ENCODE measurements at places on chromosomes 2 and 18. TPM values are rescaled to one million over a fixed set of nuclear protein-coding genes. Genes with fewer than 3 reads are reported as not detected.

SLC4A5 gene
- 0.80 TPM for total RNA-seq

RASGRP3 gene
- total RNA-seq = 42.4 TPM

OSR1 gene
- total RNA-seq = 0.07 TPM

MAL gene
- total RNA-seq = not detected

SERPINB7 gene
- not detected for total RNA-seq

UGT1A5 gene
- not detected for total RNA-seq

ACKR3 gene
- total RNA-seq = 14.8 TPM

SLC19A3 gene
- total RNA-seq = 0.86 TPM

PPP1R1C gene
- total RNA-seq = 0.53 TPM

TPO gene
- total RNA-seq = not detected

GPATCH11 gene
- total RNA-seq = 15.1 TPM

XDH gene
- total RNA-seq = under 0.01 TPM

SP140L gene
- total RNA-seq = 25.9 TPM

ERICH2 gene
- total RNA-seq = not detected

FOXD4L1 gene
- not detected for total RNA-seq

PSMA8 gene
- not detected for total RNA-seq

RUFY4 gene
- not detected for total RNA-seq

OR6B2 gene
- total RNA-seq = not detected

NR4A2 gene
- total RNA-seq = 0.13 TPM

FRZB gene
- not detected for total RNA-seq

TXNDC2 gene
- 0.07 TPM for total RNA-seq

All from thoracic aorta endothelial cell (primary cell).